Activated naive CD4-positive, alpha-beta T cell (primary cell): ENCODE measurements at places on chromosomes 16 and 17.

DNA sequence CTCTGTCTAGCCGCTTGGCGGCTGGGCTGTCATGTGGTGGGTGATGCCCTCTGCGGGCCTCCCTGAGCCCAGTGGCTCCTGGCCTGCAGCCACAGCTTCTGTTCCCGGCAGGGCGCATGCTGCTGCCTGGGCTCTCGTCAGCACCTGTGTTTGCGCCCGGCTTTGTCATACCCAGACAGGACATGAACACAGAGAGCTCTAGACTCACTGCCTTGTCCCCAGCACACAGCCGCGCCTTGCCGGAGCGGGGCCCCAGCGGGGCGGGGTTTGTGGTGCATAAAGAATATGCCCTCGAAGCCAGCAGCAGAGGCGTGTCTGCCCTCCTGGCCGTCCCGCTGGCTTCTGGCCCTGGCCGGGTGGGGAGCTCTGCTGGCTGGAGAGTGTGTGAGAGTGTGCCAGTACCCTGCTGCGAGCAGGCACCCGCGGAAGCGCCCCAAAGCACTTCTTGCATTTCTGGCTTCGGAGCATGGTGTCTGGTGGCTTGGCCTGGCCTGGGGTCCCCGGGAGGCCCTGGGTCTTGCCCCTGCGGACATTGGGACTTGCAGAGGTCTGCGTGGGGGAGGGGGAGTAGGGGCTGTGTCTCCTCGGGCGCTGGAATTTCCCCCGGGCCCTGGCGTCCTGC, 14.4 kb downstream of the ASPSCR1 start:
- no peak for DNase-seq

GRCh38 chr17:8248751-8249607, at the start of gene PFAS:
TSS of gene PFAS (plus strand) at chr17:8249289. CDS start at chr17:8253938, 4,649 bp downstream.
- peak; percentile 94 for DNase-seq

GRCh38 chr17:61581611-61582349, 9.2 kb downstream of the NACA2 start:
- no peak for DNase-seq

GRCh38 chr16:88691924-88692560, 5.7 kb upstream of the SNAI3 start:
- no peak for DNase-seq

- DNase-seq: no peak
Observed at GRCh38 chr17:80615376-80615775, 70.7 kb downstream of the RPTOR start.

DNA sequence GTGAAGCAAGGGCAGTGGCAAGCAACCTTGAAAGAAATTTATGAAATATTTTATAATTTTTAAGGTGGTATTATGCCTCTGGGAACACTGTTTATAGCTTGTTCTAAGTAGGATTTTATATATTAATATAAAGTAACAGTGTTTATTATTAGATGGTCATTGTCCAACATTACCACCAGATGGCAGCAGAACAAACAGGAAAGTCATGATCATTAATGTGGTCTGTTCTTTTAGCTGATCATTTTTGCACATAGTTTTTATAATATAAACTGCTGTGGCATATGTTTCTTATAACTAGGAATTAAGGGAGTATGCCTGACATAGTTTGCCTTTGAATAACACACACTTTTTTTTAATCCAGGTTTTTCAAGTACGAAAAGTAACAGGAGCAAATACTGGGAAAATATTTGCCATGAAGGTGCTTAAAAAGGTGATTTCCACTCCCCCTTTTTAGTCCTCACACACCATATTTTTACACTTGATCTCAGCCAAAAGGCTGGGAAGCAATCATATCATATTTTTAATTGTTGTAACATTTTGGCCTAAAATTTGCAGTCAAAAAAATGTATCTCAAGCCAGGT, 21.4 kb downstream of the RPS6KB1 start:
- DNase-seq: no peak

GRCh38 chr16:31532896-31533295, 5.2 kb downstream of the AHSP start:
- no peak for DNase-seq

DNA sequence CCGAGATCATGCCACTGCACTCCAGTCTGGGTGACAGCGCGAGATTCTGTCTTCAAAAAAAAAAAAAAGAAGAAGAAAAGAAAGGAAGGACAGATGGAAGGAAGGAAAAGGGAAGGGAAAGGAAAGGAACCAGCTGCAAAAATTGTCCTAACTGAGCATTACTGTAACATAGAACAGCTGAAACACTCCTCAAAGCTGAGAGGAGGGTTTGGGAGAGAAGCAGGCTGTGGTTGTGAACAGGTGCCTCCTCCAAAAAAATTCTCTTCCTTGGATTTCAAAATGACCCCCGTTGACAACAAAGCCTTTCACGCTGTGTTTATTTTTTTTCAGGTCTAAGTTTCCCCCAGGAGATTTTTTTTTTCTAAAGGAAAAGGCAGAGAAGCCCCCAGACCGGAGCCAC, 541.4 kb downstream of the WWOX start:
- no peak for DNase-seq

DNA sequence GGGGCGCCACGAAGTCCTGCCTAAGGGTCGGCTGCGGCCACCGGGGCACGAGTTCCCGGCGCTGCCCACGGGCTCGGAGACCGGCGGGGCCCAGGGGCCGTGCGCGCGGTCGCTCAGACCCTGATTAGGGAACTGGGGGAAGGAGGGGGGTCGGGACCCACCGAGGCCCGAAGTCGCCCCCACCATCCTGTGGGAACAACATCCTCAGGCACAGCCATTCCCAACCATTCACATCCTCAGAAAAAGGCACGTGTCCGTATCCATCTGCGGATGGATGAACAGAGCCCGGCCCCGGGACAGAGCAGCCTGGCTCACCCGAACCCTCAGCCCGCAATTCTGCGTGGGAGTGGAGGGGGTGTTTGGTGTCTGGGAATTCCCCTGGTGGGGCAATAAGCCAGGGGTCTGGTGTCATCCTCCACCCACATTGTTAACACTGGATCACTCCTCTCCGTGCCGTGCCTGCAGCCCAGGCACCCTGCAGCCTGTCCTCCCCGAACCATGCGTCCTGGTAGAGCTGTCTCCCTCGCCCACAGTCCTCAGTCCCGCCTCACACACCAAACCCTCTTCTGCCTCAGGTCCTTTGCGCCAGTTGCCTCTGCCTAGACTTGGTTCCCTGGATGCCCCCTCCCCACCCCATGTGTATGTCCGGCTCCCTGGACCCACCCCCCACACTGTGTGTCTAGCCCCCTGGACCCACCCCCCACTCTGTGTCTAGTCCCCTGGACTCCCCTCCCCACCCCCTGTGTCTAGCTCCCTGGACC, 789 bp upstream of the CCDC57 start:
- DNase-seq: no peak

DNA sequence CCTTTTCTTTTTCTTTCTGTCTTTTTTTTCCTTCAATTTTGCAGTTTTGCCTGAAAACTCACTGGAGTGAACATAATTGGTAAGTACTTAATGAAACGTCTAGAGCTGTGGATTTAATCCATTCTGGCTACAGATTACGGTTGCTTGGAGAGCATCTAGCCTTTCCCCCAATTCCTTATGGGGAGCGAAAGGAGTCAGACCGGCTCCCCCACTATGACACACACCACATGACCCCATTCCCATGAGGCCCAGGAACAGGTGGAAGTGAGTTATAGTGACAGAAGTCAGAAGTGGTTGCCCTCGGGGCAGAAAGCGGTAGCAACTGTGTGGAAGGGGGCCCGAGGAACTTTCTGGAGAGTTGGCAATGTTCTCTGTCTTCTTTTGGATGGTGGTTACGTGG, 41.2 kb downstream of the EMP2 start:
- DNase-seq: no peak

- DNase-seq: no peak
Observed at GRCh38 chr16:89855986-89856385, 17.4 kb upstream of the TCF25 start.

GRCh38 chr16:77760800-77761199, 27.6 kb upstream of the VAT1L start:
- DNase-seq: no peak

- no peak for DNase-seq
Observed at GRCh38 chr17:1312261-1312870, 32.9 kb downstream of the TRARG1 start.

DNA sequence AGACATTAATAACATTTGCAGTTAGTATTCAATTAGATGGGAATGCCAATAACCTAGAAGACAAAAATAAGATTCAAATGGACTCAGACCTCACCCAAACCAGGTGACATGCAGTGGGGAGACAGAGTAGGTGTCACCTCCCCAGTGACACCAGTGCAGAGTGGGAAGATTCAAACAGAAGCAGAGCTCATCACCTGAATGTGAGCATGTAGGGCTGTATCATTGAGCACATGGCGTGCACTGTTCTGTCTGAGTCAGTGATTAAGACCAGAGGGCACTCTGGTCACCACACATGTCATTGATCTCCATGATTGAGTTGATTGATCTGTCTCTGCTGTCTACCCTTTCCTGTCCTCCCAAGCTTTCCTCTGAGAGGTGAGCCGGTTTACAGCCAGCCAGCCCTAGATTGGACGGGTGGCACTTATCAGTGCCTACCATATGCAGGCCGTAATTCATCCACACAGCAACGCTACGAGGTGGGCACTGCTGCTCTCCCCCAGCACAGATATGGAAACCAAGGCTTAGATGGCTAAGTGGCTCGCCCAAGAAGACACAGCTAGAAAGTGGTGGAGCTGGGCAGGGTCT, 34.0 kb downstream of the RHBDL3 start:
- no peak for DNase-seq

GRCh38 chr17:4032245-4032644, 68.0 kb upstream of the ATP2A3 start:
- DNase-seq: no peak

DNA sequence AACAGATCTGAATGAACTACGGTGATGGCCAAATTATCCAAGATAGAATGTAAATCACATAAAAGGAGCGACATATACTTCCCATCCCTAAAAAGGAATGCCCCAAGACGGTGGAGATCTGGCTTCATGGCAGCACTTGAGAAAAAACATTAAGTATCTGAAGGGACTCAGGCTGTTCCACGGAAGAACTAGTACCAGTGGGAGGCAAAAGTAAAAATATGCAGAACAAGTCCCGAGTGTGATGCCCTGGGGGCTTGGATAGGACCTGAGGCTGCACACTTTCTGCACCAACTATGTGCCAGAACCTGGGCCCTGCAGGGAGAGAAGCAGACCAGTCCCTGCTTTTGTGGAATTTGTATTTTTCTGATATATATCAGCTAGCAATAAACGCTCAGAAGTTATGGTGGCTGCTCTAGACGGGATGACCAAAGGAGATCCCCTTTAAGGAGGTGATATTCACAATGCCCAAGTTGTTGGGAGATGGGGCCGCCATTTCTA, 539 bp upstream of the CKLF start:
- no peak for DNase-seq

- DNase-seq: no peak
Observed at GRCh38 chr17:74202938-74203337, 540 bp upstream of the RPL38 start.

GRCh38 chr16:10745841-10746240, 2.2 kb downstream of the NUBP1 start:
- no peak for DNase-seq

DNA sequence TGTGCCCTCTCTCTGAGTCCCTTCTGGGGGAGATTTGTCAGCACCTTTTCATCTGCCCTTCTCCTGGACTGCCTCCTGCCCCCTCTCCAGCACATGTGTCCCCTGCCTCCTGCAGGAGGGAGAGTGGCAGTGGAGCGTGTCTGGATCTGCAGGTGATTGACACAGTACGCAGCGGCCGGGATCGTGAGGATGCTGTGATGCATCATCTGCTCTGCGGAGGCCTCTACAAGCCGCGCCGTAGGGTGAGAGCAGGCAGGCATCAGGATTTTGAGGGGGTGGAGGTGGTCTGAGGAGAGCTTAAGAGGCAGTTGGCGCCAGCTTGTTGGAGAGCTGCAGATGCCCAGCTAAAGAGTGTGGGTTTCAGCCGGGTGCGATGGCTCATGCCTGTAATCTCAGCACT, 10.9 kb downstream of the SLC9A5 start:
- DNase-seq: no peak

- no peak for DNase-seq
Observed at GRCh38 chr17:81170727-81171494, 4.9 kb upstream of the AATK start.

DNA sequence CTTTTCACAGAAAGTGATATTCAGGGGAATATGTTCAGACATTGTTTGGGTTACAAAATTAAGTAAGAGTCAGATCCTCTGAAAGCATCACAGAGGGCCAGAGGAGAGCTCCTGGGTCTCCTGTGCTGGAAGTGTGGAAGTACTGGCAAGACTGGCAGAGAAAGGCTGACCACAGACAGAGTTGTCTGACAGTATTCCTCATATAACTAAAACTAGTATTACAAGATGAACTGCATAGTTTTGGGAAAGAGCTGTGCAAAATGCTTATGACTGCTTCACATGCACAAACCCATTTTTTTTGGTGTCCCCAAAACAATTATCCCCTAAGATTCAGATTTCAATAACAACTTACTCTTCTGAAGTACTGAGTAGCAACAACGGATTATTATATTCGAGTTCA, 35.2 kb downstream of the N4BP1 start:
- DNase-seq: no peak

GRCh38 chr17:35705705-35706104, 25.7 kb upstream of the RASL10B start:
- DNase-seq: no peak

- DNase-seq: no peak
Observed at GRCh38 chr16:2786061-2786825, 1.1 kb downstream of the PRSS33 start.

- no peak for DNase-seq
Observed at GRCh38 chr17:70137451-70138230, 31.7 kb upstream of the KCNJ2 start.

- no peak for DNase-seq
Observed at GRCh38 chr16:48676836-48677235, 66.9 kb upstream of the N4BP1 start.

GRCh38 chr17:32461853-32462617, 17.7 kb downstream of the PSMD11 start:
- DNase-seq: peak; percentile 10

GRCh38 chr16:80824623-80825364, 20.4 kb upstream of the CDYL2 start:
- no peak for DNase-seq

GRCh38 chr17:37197336-37197735, 178.4 kb upstream of the C17orf78 start:
- DNase-seq: no peak

DNA sequence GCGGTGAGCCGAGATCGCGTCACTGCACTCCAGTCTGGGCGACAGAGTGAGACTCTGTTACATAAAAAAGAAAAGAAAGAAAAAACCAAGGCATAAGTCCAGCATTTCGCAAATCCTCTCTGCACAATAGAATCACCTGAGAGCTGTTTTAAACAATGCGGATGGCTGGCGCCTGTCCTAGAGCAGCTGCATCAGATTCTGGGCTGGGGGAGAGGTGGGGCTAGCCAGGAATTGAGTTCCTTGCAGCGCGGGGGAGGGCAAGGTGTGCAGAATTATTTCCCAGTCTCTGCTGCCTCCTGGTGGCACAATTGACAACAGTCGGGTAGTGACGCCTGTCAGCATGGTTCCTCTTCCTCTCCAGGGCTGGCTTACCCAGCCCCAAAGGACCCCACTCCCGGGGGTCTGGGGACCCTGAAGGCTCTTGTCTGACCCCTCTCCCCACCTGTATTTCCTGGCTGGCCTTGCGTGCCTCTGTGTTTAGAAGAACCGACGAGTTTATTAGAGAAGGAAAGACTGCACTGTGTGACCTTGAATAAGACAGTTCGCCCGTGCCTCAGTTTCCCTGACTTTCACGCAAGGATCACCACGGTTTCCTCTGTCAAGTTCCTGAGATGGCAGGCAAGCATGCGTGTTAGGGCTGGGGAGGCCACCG, 41.1 kb upstream of the PLCG2 start:
- DNase-seq: peak; percentile 70
